ENCODE measurements at places on chromosomes 3 and 15. TPM values are rescaled to one million over a fixed set of nuclear protein-coding genes. Genes with fewer than 3 reads are reported as not detected.

The RASGRP1 gene
- 0.51 TPM for total RNA-seq

The SOX14 gene
- total RNA-seq: not detected

The CHDH gene
- total RNA-seq: 24.1 TPM

The ALS2CL gene
- 2.7 TPM for total RNA-seq

The HRG gene
- not detected for total RNA-seq
